ENCODE measurements at places on chromosomes 16 and 17. TPM values are rescaled to one million over a fixed set of nuclear protein-coding genes. Genes with fewer than 3 reads are reported as not detected.

The PPP4C gene
- total RNA-seq = 175 TPM

The FNDC8 gene
- not detected for total RNA-seq

The SLC46A1 gene
- 8.0 TPM for total RNA-seq

- DNase-seq = peak; percentile 95
These were observed 6.1 kb upstream of the PRSS8 start for GRCh38 chr16:31141489-31142108.

- no peak for DNase-seq
These were observed 38.2 kb downstream of the KSR1 start for GRCh38 chr17:27494192-27495091.

DNA sequence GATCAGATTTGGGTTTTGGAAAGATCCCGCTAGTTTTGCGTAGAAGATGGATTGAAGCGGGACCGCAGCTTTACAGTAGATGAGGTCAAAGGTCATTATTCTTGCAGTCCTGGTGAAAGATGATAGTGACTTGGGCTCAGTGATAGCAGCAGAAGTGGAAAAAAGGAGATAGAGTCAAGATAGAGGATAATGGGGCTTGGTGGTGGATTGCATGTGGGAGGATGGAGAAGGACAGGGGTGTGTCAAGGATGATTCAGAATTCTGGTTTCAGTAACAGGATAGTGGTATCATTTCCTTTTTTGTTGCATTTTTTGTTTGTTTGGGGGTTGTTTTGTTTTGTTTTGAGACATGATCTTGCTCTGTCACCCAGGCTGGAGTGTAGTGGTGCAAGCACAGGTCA, 28.7 kb downstream of the CHD9NB start:
- no peak for DNase-seq

- no peak for DNase-seq
These were observed 5.2 kb upstream of the RAI1 start for GRCh38 chr17:17675925-17676534.

DNA sequence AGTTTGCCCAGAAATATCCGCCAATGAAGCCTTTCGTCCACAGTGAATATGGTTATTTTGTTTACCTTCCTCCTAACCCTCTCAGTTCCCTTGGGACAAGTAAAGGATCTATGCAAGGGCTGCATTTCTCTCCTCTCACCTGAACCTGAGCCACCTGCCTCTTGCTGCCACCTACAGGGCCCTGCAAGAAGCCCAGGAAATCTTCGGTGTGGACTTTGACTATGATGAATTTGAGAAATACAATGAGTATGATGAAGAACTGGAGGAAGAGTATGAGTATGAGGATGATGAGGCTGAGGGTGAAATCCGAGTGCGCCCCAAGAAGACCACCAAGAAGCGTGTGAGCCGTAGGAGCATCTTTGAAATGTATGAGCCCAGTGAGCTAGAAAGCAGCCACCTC, 14.0 kb downstream of the SUPT6H start:
- no peak for DNase-seq

GRCh38 chr17:15284537-15284936, 19.4 kb upstream of the PMP22 start:
- DNase-seq = no peak

DNA sequence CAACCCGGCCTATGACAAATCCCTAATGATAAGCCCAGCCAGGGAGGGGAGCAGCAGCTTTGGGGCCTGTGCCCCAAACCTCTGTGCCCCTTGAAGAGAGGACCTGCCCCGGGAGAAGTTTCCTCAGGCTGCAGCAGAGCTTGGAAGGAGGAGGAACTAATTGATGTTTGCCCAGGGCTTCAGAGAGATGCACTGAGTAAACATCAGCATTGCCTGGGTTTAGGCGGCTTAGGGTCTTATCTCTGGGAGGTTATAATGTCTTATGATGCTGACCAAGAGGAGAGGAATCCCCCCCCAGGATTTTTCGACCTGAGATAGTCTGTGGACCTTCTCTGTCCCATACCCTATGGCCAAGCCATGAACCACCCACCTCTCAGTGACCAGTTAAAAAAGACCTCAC, 148.7 kb upstream of the SDK2 start:
- DNase-seq = no peak

- no peak for DNase-seq
These were observed 35.8 kb upstream of the LGALS9 start for GRCh38 chr17:27595208-27595607.

GRCh38 chr17:61306003-61306402, 93.6 kb upstream of the TBX2 start:
- no peak for DNase-seq

- no peak for DNase-seq
These were observed 32.4 kb upstream of the NF1 start for GRCh38 chr17:31062346-31062745.

DNA sequence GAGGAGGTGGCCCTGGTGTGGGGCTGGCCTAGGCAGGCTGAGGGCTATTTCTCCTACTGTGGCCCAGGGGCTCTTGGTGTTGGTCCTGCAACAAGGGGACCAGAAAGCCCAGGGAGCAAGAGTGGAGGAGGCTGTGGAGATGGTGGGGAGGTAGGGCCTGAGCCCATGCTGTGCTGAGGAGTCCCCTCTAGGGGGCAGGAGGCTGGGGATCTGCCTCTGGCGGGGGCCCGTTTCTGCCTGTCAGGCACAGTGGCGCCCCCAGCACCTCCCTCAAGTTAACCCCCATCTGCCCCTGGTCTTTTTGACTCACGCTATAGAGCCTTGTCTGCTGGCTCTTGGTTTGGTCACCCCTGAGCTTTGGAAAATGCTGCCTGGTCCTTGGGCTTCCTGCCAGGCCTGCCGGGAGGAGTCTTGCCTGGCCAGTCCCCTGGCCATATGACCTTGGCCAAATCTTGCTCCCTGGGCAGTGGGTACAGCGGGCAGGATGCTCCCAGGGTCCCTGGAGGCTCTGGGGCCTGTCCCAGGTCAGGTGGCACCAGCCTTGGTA, 5.9 kb downstream of the BAIAP2 start:
- DNase-seq = peak; percentile 96

All from osteoblast (primary cell).